Pericardium fibroblast (primary cell): ENCODE measurements at places on chromosomes 4 and X. TPM values are rescaled to one million over a fixed set of nuclear protein-coding genes. Genes with fewer than 3 reads are reported as not detected.

CNGA1 gene
- not detected in 2 replicates for total RNA-seq

BEND4 gene
- total RNA-seq: not detected in 2 replicates

COX7B2 gene
- not detected in 2 replicates for total RNA-seq

TCEAL8 gene
- total RNA-seq: 96.3 and 111 TPM in 2 replicates

AKAP14 gene
- not detected in 2 replicates for total RNA-seq
